ENCODE measurements at places on chromosomes 2 and 18.

DNA sequence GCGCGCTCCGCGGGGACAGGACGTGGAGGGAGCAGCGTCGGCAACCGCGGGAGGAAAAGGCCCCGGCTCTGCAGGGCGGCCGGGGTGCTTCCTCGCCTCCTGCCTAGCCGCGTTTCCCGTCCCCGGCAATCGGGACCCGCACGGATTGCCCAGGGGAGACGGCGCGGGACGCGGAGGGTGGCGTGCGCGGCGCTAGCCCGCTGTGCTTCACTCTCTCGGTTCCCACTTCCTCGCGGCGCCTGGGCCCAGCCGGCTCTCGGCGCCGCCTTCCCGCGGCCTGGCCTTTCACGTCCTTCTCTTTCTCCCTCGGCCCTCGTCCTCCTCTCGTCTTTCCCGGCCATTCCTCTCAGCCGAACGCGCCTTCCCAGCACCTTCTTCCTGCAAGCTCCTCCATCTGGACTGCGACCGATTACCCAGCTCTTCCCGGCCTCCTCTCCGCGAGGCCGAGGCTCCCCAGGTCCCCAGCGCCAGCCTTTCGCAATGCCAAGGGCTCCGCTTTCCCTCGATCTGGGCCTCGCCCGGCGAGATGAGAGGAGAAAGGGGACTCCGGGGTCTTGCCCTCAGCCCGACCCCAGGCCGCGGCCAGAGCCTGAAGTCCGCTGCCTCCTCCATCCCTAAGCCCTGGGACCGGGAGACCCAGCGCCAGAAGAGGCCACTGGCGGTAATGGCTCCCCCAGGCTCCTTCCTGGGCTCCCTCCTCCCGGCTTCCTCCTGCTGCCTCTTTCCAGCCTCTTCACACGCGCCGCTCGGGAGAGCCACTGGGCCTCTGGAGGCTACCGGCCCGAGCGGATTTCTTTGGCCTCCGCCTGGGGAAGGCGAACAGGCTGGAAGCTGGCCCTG is 34.3 kb upstream of the ATP6V1B1 start:
- peaks cover 40% of the 10 kb centered on the region for H3K4me1 ChIP-seq
- H3K36me3 ChIP-seq: no peaks in the 10 kb centered on the region
- peak overlapping the region; percentile 53 for H3K27ac ChIP-seq
- DNase-seq: no peak
- peaks cover 33% of the 10 kb centered on the region for H3K27me3 ChIP-seq

DNA sequence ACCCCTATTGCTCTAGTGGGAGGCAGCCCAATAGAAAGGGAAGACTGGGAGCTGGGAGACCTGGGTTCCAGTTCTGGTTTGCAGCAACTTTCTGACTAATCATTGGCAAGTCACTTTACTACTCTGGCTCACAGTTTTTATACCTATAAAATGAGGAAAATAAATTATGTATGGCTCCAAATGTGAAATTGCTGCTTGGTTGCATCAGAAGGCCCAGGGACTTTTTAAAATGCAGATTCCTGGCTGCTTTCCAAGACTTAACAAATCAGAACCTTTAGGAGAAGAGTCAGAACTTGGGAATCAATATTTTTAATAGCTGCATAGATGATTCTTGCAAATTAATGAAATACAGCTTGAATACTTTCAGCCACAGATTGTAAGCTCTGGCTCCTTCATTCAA is 943.9 kb downstream of the EPHA4 start:
- H3K27me3 ChIP-seq: no peaks in the 10 kb centered on the region
- no peak for DNase-seq

GRCh38 chr2:189375842-189376241 is 65.4 kb upstream of the WDR75 start:
- H3K36me3 ChIP-seq: no peaks in the 10 kb centered on the region
- no peaks in the 10 kb centered on the region for H3K27me3 ChIP-seq
- DNase-seq: no peak
- H3K4me3 ChIP-seq: no peak overlapping the region
- H3K4me1 ChIP-seq: no peaks in the 10 kb centered on the region
- H3K27ac ChIP-seq: no peak overlapping the region

DNA sequence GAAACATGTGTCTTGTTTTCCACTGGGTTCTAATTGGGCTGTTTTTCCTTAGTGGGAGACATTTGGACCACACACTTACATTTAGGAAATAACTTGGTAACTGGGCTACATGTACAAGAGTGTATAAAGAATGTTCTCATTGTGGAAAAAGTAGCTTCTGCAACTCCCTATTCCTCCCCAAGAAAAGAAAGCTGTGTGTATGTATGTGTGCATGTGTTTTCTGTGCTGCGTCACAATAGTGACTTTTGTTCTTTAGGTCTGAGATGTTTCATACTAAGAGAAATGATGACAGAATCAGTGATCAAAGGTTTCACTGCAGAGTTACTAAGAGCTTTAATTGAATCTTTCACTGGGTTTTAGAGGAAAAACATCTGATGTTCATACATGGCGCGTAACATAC is 82.7 kb downstream of the TANC1 start:
- H3K27ac ChIP-seq: no peak overlapping the region
- H3K4me3 ChIP-seq: no peak overlapping the region
- H3K4me1 ChIP-seq: no peaks in the 10 kb centered on the region
- no peak for DNase-seq

DNA sequence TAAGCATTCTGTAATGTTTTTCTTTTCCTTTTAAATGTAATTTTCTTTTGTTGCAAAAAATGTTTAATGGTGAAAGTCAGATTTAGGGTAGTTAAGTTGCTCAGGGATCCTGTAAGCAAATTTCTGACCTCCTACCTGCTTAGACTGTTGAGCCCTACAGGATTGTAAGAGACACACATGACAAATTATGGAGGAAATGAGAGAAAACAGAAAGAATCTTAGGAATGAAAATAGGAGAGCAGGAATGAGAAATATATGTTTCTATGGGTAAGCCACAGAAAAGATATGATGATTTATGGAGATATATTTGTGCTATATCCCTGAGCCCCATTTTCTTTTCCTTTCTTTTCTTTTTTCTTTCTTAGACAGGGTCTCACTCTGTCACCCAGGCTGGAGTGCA is 28.3 kb downstream of the CYBRD1 start:
- H3K27ac ChIP-seq: no peak overlapping the region
- H3K4me3 ChIP-seq: no peak overlapping the region
- no peak for DNase-seq
- peaks cover 12% of the 10 kb centered on the region for H3K4me1 ChIP-seq
- no peaks in the 10 kb centered on the region for H3K27me3 ChIP-seq

DNA sequence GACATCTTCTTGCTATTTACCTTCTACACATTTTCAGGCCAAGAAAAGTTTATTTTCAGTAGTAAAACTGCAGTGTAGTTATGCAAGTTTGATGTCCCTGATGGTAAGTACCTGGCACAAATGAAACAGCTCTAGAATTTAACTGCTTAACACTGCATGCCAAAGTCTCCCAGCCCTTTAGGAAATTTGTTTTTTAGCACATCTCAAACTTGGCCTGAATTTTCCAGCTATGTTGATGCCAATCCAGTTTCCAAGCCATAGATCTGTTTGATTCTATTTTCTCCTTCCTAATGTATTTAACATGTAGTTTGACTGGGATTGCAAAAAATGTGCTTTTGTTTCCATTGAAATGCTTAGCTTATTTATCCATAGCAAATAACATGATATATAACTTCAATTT is 29.3 kb upstream of the ZNF385B start:
- no peaks in the 10 kb centered on the region for H3K27me3 ChIP-seq
- DNase-seq: no peak
- no peaks in the 10 kb centered on the region for H3K4me1 ChIP-seq
- H3K27ac ChIP-seq: no peak overlapping the region
- H3K4me3 ChIP-seq: no peak overlapping the region
- no peaks in the 10 kb centered on the region for H3K36me3 ChIP-seq
